Stromal cell of bone marrow (primary cell): ENCODE measurements at places on chromosomes 3 and 15.
A peak's percentile ranks its signal among the peaks of the same experiment; 100 is the strongest.

GRCh38 chr3:132315851-132316250 is 1.4 kb upstream of the ACP3 start:
- DNase-seq, result peak; percentile 8

DNA sequence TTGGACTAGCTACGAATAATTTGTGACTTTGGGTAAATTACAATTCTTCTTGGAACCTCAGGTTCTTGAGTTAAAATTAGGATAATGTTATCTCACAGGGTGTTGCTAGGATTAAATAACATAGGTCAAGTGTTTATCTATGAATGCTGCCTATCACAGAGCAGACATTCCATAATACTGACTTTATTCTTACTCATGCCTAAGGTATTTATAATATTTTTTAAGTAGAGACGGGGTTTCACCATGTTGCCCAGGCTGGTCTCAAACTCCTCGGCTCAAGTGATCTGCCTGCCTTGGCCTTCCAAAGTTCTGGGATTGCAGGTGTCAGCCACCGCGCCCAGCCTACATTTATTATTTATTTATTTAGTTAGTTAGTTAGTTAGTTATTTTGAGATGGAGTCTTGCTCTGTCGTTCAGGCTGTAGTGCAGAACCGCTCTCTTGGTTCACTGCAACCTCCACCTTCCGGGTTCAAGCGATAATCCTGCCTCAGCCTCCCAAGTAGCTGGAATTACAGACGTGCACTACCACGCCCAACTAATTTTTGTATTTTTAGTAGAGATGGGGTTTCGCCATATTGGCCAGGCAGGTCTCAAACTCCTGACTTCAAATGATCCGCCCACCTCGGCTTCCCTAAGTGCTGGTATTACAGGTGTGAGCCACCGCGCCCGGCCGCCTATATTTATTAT is 741 bp upstream of the ZNF106 start:
- no peak for DNase-seq

DNA sequence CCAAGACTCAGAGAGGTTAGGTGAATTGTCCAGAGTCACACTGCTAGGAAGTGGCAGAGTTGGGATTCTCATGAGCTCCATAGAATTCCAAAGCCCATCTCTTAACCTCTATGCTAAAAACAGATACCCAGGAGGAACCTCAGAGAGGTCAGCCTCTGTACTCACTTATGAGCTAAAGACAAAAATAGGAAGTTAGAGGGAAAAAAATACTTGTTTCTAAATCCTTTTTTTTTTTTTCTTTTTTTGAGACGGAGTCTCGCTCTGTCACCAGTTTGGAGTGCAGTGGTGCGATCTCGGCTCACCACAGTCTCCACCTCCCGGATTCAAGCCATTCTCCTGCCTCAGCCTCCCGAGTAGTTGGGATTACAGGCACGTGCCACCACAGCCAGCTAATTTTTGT is 31.4 kb downstream of the FSD2 start:
- no peak for DNase-seq

- no peak for DNase-seq
Measured at GRCh38 chr3:167736264-167736787, 805 bp downstream of the SERPINI1 start.

GRCh38 chr3:187188931-187189330 is 8.4 kb upstream of the RTP1 start:
- DNase-seq, result no peak
